ENCODE measurements at places on chromosomes 6 and 20.

GRCh38 chr6:123810214-123810613 lies 6.5 kb downstream of the NKAIN2 start:
- no peak for DNase-seq

DNA sequence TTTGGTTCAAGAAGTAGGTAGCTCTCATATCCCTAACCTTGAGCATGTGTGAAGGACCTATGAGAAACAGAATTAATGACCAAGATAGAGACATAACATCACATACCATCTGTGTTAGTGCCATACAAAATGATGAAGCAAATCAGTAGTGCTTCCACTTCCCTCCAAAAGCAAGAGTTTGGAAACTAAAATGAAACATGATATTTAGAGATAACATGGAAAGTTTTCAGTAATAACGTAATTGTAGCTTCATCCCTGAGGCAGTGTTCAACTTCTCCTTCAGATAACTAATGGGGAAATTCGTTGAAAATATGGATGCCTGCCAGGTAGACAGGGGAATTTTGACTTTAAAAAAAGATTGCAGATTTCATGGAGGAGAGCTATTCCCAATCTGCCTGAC lies 248.4 kb upstream of the IRAK1BP1 start:
- DNase-seq, result no peak

DNA sequence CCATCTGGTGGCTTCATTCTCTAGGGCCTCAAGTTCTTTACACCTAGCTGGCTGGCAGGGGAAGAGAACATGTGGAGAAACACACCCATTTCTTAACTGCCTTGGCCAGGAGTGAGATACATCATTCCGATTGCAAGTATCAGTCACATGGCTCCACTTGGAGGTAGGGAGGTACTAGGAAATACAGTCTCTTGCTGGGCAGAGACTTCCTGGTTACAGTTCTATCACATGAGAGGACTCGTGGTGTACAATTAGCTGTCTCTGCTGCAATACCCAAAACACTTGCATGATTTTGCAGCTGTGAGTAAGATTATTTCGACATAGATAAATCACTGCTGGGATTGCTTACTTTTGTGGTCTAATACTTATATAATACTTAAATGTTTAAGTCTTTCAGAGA lies 51.1 kb downstream of the GTF2H5 start:
- DNase-seq, result no peak

DNA sequence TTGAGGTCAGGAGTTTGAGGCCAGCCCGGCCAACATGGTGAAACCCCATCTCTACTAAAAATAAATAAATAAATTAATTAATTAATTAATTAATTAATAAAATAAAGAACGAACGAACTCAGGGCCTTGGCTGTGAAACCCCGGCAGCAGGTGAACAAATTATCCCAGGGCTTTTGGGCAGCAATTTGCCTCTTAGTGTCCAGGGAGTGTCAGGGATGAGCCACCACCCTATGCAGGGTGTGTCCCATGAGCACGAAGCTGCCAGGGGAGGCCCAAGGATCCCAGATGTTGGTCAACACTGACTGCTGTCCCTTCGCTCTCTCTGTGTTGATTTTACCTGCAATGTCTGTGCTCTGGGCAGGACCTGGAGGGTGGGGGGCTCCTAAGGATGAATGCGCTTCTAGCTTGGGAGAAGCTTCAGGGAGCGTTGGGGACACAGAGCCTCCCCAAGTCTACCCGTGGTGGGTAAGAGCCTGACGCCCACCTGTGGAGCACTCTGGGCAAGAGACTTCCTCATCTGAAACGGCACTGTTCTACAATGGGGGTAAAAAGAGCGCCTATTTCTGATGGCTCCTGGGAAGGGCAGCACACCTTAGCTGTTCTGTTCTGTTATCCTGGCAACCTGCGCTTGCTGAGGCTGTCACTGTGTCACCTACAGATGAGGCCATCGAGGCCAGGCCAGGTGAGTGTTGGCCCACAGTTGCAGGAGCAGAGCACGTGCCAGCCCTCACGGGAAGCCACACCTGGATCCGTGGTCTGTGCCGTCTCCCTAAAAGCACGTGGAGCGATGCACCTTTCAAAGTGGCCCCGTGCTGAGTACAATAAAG lies 125.5 kb upstream of the CDH4 start:
- DNase-seq, result no peak

DNA sequence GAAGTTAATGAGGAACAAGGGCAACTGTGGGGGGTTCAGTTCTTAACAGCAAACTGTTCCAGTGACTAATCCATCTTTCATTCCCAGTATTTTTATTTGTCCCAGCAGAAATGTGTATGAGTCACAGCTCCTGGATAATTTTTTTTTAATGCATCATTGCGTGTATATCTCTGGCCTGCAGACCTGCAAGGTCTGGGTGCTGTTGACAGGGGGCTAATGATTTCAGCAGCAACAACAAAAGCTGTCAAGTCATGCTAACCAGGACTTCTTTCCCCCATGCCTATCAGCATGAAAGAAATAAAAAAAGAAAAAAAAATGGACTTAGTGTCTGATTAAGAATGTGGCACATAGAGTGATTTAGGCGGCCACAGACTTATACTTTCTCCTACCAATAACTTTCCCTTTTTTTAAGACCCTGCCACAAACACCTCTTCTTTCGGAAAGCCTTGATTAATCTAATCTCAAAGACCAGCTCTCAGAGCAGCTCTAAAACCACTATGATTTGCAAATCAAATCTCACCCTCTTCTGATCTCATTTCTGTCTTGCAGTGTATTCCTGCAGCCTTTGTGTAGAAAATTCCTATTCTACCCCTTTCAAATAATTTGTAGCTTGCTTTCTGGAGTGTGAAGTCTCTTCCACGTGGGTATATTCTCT lies 14.2 kb upstream of the PREX1 start:
- DNase-seq, result no peak

DNA sequence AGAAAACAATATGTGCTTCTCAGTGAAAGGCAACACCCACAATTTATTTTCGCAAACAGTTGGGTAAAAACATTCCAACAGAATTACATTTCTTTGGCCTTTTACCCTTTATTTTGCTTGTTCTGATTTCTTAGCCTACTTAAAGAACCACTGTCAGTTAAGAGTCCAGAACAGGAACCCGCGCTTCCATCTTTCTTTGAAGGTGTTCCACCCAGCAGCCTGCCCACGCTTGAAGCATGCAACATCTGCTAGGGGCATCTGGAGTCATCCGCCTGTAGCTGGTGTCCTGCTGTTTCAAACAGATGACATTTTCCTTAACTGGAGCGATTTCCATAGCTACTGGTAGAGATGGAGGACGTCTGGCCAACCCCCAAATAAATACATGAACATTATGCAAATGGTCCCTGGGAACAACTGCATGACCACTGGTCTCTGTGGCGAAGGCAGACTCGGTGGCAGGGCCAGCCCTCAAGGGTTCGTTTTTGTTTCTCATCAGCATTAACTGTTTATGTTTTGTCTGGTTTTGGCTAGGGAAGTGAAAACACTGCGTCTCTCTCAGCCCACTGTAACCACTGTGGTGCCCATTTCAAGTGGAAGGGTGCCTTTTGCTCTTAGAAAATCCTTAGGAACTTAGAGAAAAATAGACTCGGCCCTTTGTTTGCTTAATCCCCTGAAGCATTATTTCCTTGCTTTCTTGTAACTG lies 51.6 kb downstream of the LAMA4 start:
- no peak for DNase-seq

GRCh38 chr6:14789996-14790395 lies 455.9 kb upstream of the JARID2 start:
- no peak for DNase-seq

DNA sequence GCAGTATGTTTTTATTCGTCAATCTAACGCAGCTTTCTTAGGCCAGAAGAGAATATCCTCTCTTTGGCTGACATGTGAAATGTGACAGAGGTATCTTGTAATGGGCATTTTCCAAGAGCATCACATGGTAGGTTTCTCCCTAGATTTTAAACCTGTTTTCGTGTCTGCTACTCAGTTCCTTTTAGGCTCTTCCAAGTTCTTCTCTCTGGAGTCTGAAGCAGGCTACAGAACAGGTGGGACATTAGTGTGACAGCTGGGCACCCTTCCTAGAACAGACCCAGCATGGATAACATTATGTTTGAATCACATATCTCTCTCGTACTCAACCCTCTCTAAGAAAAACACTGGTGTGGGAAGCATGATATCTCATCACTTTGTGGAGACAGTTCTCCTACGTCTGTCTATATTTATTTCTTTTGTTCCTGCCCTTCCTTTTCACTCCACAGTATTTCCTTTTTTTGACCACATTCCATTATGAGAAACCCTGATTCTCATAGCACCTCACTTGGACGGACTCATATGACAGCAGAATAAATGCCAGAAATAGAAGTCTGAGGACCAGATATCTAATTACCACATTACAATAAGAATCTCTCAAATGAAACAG lies 263.4 kb downstream of the NKAIN2 start:
- no peak for DNase-seq

DNA sequence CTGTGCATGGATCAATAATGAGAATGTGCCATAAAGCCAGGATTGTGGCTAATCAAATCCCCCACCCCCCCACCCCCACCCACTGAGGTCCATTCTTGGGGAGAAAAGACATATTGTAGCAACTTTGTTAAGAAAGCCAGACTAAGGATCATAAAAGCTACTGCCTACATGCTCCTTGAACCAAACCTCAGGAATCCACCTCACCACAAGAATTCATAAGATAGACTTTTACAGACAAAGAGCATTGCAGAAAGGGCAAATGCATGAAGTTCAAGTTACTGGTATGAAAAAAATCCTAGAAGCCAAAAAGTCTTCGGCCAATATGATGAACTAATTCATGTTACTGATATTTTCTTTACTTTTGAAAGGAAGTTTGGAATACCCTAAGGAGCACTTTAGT lies 187.9 kb upstream of the ARID1B start:
- DNase-seq, result no peak

DNA sequence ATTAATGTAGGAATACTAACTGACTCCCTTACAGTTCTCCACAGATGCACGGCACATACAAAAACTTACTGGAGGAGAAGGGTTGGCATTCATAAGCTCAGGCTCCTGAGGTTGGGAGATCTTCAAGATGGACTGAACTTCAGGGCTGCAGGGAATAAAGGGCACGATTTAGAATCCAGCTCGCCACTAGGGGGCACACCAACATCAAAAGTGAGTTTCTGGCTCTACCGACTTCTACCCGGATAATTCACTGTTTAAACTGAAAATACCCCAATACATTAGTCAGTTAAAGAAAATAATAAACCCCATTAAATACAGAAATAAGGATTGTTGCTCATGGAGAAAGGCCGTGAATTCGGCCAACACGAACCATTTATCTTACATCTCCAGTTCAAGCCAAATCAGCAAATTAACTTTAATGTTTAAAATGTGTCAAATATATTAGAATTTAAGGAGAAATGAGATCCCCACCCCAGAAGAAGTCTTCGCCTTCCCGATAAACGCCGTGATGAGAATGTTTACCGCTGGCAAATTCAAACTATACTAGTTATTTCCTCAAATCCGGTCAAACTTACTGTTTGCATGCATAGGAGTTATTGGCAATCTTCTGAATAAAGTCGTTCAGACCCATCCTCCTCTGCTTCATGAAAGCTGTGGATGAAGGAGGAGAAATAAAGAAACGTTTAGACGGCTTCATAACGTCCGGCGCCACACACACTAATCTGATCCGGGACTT lies 121.7 kb upstream of the SLC2A12 start:
- peak; percentile 91 for DNase-seq

- DNase-seq, result no peak
These were observed 67.5 kb downstream of the FARS2 start for GRCh38 chr6:5328800-5329199.

GRCh38 chr6:106084989-106085691 lies 996 bp upstream of the PRDM1 start:
- DNase-seq, result no peak

DNA sequence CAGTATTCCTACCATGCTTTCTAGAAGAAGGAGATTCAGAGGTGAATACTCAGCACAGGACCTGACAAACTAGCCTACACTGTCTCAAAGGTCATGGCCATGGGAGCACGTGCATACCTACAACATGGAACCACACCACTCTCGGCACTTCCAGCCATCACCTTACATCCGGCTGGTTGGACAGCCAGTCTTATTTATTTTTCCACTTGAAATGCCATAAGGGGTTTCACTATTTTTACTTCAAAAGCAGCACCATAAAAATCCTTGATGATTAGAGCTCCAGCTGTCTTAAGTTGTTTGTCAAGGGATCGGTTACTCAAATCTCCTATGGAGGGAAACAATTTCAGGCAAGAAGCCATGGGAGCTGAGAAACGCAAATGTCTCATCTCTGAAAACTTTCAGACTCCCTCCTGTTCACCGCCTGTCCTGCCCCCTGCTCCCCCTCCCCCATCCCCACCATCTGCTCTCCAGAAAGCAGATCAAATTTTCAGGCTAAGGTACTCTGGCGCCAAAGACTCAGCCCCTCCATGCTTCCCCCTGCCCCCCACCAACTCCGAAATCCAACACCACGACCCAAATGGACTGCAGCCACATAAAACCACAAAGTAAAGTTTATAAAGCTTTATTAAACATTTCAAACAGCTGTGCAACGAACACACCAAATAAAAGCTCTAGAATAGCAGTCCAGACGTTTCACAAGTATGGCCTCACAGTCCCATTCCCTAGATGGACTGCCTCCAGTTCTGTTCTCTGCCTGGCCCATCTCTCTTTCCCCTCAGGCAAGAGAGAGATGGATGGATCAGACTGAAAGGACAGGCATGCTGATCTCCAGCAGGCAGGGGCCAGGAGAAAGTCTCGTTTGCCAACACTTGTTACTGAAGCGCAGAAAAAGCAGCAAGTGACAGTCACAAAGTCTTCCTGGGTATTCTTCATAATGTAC lies 4.0 kb upstream of the NNAT start:
- DNase-seq, result no peak

DNA sequence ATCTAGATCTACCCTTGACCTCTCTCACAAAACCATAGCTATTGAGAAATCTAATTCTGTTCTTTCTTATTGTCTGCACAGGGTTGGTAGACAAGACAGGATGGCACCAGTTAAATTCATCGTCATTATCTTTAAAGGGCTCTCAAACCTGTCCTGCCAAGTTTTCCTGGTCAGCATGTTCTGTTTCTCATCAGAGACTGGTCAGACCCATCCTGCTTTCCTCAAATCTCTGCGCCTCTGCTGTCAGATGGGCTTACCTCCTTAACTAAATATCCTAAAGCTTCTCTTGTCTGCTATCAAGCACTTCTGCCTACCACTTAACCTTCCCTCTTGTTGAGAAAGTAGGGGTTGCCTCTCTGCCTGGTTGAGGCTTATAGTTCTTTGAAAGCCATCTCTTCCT lies 125.2 kb downstream of the MYO6 start:
- DNase-seq, result no peak

DNA sequence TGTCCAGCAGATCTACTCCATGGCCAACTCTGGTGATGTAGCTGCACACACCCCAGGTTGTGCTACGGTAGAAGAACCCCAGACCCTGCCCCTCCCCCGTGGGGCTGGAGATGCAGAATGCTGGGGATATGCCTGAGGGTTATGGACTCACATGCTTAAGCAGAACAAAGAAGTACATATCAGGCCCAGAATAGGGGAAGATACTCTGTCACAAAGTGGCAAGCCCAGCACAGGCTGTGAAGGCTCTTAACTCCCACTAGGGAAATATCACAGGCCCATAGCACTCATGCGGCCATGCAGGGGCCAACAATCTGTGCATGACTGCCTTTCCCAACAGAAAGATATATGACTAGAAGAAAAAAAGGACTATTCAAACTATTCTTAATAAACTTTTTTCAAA lies 234.9 kb downstream of the KCNQ5 start:
- no peak for DNase-seq

GRCh38 chr6:89475634-89476033 lies 42.7 kb downstream of the ANKRD6 start:
- DNase-seq, result peak; percentile 10

All from stimulated activated CD4-positive, alpha-beta T cell treated with anti-CD3 and anti-CD28 coated beads, Interleukin-4, amount 100 ng/mL, for 24 hours (primary cell).